BE2C (cell line): ENCODE measurements at places on chromosomes 12 and 14.

GRCh38 chr12:122520676-122521075, 6.1 kb downstream of the RSRC2 start:
- no peak for DNase-seq

- no peak for DNase-seq
These were observed 113.7 kb downstream of the RAD51B start for GRCh38 chr14:67933266-67933665.

DNA sequence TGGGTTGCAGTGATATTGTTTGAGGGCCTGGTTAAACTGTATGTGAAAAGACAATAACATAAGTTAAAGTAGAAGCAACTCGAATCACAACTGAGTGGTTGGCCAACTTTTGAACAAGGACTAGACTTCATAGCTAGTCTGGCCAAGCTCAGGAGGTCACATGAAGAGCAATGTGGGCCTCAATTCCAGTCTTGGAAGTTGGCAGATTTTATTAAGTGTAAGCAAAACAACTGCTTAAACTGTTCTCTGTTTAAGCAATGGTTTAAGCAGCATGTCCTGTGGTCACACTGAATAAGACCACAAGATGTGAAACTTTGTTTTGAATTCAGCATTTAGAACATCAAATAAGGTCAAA, 100.4 kb downstream of the TMTC3 start:
- DNase-seq = no peak

- DNase-seq = no peak
These were observed 31.5 kb downstream of the HEATR5A start for GRCh38 chr14:31388687-31389413.

GRCh38 chr14:23153851-23154796, 29.3 kb downstream of the SLC7A8 start:
- DNase-seq = peak; percentile 34

- no peak for DNase-seq
These were observed 248.5 kb upstream of the FBXO33 start for GRCh38 chr14:39680777-39681176.

DNA sequence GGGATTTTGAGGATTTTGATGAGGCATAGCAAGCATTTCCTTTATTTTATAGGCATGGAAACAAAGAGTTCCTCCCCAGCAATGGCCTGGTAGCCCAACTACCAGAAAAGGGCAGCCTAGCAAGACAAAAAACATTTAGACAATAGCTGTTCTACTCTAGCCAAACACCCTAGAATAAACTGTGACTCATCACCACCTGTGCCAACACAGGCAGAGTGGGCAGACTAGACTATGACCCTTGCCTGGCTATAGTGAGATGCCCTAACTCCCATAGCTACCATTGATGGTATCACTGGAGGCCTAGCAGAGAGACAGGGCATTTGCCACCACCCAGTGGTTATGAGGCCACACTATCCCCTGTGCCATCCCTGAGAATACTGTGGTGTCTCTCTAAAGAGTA, 15.5 kb upstream of the CCER1 start:
- DNase-seq = no peak

DNA sequence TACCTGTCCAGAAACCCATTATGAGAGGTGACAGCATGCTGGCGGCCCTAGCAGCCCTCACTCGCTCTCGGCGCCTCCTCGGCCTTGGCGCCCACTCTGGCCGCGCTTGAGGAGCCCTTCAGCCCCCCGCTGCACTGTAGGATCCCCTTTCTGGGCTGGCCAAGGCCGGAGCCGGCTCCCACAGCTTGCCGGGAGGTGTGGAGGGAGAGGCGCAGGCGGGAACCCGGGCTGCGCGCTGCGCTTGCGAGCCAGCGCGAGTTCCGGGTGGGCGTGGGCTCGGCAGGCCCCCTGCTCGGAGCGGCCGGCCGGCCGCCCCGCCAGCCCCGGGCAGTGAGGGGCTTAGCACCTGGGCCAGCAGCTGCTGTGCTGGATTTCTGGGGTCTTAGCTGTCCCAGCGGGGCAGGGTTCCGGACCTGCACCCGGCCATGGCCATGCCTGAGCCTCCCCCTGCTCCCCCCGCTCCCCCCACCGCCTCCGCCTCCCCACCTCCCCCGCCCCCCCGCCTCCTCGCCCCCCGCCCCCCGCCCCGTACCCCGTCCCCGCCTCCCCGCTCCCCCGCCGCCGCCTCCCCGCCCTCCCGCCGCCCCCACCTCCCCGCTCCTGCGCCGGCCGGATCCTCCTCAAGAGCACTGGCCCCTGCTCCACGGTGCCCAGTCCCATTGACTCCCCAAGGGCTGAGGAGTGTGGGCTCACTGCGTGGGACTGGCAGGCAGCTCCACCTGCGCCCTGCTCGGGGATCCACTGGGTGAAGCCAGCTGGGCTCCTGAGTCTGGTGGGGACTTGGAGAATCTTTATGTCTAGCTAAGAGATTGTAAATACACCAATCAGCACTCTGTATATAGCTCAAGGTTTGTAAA, 163.1 kb downstream of the KLHL28 start:
- DNase-seq = no peak

DNA sequence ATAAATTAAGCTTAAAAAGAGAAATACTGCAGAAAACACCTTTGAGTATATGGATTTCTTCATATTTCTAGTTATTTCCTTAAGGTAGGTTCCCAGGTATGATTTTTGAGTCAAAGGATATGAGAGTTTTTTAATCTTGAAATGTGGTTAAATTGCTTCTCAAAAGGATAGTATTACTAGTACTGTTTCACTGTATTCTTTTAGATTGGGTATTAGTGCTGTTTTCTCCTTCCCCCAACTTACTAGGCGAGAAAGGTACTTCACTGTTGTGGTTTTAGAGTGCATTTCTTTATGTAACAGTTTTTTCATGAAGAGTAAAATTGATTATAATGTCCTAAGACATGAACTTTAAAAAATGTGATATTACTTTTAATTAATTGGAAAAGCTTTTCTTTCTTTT, 13.5 kb downstream of the FRS2 start:
- no peak for DNase-seq

GRCh38 chr12:47863467-47863866, 41.3 kb downstream of the VDR start:
- no peak for DNase-seq

DNA sequence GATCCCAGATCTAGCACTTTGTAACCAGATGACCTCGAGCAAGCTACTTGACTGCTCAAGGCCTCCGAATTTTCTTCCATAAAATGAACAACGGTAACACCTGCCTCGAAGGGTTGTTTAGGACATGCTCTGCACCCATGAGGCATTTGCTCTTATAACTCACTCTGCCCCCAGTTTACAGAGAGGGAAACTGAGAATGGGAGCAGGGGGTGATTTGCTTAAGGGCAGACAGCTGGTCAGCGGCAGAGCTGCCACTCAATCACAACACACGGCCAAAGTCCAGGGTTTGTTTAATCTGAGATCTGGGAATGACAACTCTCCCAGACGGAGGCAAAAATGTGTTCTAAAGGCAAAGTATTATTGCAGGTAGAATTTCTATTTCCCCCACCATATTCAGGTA, 156.3 kb downstream of the RIMBP2 start:
- no peak for DNase-seq

- no peak for DNase-seq
These were observed 9.1 kb downstream of the C12orf76 start for GRCh38 chr12:110039085-110039807.

DNA sequence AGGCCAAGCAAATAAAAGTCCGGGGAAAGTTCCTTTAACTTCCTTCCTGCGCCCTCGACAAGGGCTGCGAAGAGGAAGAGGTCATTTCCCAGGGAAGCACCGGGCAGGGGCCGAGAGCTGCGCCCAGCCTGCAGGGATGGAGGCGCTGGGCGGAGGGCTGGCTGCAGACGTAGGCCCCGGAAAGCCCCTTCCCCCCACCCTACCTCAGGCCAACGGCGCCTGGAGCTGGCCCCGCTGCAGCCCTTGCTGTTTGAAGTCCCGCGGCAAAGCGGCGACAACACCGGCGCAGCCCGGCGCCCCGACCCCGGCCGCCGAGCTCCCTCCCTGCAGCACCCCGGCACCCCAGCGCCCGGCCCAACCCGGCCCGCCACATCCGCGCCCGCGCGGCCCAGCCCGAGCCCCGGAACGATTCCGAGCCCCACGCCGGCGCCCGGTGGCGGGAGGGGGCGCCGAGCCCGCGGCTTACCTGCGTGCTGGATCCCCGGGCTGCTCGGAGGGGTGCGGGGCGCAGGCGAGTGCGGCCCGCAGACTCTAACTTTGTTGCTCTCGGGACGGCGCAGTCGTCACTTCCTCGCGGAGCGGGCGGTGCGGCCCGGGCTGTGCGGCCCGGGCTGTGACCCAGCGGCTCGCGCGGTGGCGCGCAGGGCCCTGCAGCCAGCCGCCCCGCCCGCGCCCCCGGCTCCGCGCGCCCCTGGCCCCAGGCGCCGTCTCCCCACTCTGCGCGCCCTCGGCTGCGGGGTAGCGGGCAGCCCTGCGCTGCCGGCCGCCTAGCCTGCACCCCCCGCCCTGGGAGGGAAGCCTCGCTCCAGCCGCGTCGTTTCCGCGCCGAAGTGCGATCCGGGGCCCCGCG, 64.8 kb upstream of the PTGR2 start:
- peak; percentile 64 for DNase-seq

- no peak for DNase-seq
These were observed 53.8 kb downstream of the MIS18BP1 start for GRCh38 chr14:45199230-45199629.

- DNase-seq = no peak
These were observed at the start of gene PTPRQ for GRCh38 chr12:80443974-80444666. PTPRQ (plus strand) TSS chr12:80444235; CDS start chr12:80444346, 111 bp downstream.
